Cardiac muscle cell (in vitro differentiated cells and primary cell): ENCODE measurements at places on chromosomes 12 and 14.

GRCh38 chr12:91094032-91094662 lies 17.1 kb downstream of the LUM start:
- DNase-seq = no peak

GRCh38 chr14:72889366-72889765 lies 4.5 kb downstream of the DPF3 start:
- no peak for DNase-seq

GRCh38 chr12:25459541-25459951 lies 93.5 kb downstream of the LMNTD1 start:
- no peak for DNase-seq

- peak; percentile 19 for DNase-seq
These were observed 1117.0 kb downstream of the FLRT2 start for GRCh38 chr14:86646696-86647690.

DNA sequence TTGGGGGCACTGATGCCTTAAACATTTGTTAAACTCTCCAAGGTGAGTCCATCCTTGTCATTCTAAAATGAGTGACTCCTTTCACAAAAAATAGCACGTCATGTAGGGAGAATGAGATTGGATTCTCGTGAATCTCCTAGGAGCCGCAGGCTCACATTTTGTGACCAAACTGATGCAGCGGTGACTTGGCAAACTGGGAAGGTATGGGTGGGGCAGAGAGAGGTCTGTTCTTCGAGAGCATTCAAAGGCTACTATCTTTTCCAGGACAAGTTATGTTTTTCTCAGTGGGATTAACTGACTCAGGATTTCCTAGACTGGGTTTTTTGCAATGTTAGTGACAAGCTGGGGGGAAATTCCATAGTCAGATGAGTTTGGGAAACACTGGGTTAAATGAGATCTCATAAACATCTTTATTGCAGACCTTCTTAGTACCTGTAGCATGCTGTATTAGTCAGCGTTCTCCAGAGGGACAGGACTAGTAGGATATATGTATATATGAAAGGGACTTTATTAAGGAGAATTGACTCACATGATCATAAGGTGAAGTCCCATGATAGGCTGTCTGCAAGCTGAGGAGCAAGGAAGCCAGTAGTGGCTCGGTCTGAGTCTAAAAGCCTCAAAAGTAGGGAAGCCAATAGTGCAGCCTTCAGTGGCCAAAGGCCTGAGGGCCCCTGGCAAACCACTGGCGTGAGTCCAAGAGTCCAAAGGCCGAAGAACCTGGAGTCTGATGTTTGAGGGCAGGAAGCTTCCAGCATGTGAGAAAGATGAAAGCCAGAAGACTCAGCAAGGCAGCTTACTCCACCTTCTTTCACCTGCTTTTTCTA lies 61.0 kb downstream of the FOXN4 start:
- no peak for DNase-seq

DNA sequence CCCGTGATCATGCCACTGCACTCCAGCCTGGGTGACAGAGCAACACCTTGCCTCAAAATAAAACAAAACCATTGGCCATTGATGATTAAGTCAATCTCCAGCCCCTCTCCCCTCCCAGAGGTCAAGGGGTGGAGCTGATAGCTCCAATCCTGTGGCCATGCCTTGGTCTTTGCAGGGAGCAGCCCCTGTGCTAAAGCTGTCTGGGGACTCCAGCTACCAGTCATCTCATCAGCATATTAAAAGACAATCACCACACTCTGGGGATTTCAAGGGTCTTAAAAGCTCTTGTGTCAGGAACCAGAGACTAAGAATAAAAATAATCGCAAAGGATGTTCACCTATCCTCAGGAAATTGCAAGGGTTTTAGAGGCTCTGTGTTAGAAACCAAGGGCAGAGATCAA lies 30.6 kb downstream of the HCAR2 start:
- DNase-seq = no peak

GRCh38 chr12:95726903-95727302 lies 63.7 kb downstream of the NTN4 start:
- DNase-seq = no peak

DNA sequence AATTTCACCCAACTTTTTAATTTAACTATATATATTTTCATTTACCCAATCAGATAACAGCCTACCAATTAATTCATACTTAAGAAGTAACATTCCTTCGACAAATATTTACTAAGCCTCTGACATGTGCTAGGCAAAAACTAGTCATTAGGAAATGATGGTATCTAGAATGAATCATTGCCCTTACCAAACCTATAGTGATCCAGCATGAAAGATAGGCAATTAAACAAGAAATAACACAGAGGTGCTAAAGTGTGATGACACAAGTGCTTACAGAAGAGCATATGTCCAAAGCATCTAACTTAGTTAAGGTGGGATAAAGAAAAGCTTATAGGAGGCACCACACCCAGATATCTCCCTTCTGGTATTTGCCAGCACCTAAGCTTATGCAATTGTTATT lies 166.5 kb upstream of the RASSF8 start:
- DNase-seq = no peak

DNA sequence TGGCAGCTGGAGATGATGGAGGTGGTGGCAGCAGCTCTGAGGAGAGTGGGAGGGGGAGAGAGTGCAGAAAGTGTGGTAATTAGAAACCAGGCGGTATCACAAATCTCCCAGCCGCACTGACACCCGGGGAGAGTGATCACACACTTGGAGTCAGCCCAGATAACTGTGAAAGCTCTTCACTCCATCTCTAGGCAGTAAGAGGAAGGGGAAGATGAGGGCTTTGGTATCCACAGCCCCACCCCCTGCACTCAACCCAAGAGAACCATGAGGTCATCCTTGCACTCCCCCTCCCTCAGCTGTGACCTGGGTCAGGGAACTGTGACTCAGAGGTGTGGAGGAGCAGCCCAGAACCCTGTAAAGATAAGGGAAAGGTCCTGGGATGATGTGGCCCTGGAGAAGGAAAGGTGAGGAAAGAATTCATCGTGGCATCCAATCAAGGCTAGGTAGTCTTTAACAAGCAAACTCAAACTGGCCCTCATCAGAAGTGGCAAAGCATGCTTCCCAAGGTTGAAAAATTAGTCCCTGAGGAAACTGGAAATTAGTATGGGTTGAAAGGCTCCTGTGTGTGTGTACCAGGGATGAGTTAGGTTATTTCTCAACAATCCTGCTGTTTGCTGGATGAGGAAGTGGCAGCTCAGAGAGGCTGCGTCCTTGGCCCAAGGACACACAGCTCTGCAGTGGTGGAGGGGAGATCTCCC lies 111.0 kb upstream of the LHX5 start:
- DNase-seq = peak; percentile 8

DNA sequence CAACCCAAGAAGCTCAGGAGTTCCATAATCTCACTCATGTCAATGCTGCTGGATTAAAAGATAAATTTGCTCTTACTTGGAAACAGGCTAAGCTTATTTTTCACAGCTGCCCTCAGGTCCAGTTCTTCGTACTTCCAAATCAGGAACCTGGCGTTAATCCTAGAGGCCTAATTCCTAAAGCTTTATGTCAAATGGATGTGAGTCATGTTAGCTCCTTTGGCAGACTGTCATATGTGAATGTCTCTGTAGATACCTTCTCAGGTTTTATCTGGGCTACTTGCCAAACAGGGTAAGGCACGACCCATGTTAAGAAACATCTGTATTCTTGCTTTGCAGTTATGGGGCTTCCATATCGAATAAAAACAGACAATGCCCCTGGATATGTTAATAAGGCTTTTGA lies 504.6 kb downstream of the ALG10 start:
- DNase-seq = no peak

- DNase-seq = no peak
These were observed 14.0 kb upstream of the KLRD1 start for GRCh38 chr12:10293570-10294227.

- peak; percentile 27 for DNase-seq
These were observed 17.2 kb upstream of the NRXN3 start for GRCh38 chr14:78153064-78153341.
